WERI-Rb-1 (cell line): ENCODE measurements at places on chromosomes 5 and 9.

GRCh38 chr5:159639590-159639989, 276.7 kb upstream of the ADRA1B start:
- no peak for DNase-seq

DNA sequence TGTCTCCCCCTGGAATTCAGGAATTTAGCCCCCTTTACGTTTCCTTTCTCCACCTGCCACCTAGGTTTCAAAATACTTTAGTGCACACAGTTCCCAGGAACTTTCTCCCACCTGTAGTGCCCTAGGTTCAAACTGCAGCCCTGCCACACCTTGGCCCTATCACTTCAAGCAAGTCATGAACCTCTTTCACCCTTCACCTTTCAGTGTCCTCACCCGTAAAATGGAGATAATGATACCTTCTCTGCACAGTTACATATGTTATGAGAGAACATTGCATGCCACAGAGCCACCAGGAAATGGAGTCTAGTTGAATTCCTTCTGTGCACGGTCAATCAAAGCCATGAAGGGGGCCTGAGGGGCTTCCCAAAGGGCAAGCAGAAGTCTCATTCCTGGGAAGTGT, 9.8 kb upstream of the EEIG1 start:
- no peak for DNase-seq

- DNase-seq, result peak; percentile 70
These were observed 269.8 kb downstream of the GADD45G start for GRCh38 chr9:89874351-89875321.

GRCh38 chr5:67814569-67815311, 400.8 kb upstream of the PIK3R1 start:
- no peak for DNase-seq

- no peak for DNase-seq
These were observed 4.0 kb downstream of the TRAF1 start for GRCh38 chr9:120922404-120923195.

DNA sequence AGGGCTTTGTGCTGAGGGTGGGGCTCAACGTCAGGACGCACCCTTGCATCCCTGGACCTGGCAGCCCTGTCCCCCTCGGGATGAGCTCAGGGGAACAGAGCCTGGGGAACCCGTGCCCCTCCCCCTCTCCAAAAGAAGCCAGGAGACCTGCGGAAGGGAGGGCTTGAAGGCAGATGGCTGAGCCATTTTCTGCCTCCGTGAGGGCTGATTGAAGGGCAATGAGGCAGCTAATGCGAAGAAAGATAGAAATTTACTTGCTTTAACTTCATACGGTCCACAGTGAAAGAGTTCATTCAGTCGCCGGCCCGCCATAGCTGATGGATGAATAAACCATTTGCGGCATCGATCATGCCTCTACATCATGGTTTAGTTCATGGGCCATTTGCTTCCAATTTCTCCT, 28.8 kb downstream of the ASS1 start:
- DNase-seq, result no peak

GRCh38 chr5:179316982-179317381, 28.3 kb downstream of the ADAMTS2 start:
- DNase-seq, result no peak

DNA sequence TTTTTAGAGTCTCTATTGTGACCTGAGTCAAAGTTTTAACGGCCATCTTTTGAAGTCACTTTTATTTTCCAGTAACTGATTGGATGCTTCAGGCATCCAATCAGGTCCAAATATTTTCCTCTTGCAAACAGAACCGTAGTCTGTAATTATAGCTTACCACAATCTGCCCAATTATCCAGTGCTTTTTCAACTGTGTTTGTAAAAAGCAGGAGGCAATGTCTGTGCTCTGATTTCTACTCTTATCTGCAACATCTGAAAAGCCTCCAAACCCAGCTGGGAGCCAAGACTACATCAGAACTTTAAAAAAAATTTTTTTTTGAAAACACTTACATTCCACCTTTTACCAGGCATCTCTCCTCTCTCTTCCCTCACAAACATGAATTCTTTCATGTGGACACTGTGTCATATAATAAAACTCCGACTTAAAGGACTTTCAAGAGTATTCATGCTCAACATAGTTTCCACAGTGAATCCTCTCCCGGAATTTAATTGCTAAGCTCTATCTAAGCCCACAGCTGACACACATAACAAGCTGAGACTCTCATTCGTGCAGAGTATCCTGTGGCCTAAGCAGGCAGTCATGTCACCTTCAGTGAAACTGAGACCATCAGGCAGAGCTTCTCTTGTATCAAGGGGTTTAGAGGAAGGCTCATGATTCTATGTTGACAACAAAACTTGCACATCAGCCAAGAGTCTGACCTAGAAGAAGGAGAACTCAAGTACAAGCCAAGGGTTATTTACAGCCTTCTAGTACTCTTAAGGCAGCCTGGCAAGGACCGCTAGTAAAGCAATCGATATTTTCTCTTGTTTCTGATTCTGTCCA, 272.7 kb downstream of the TLE1 start:
- DNase-seq, result no peak

DNA sequence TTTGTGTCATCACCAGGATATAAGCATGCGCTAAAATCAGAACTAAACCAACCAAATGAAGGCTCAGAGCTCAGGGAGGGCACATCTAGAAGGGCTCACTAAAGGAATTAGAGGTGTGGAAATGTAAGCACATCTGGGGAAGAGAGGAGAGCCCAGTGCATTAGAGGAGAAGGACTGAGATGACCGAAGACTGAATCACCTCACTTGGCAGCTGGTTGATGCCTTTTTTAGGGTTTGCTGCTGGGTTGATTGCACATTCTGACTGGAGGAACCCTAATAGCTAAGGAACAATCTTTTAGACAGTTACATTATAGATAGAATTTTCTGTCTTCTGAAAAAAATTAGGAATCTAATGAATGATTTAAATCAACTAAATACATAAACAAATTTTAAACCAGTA, 8.2 kb upstream of the IFNA21 start:
- no peak for DNase-seq

DNA sequence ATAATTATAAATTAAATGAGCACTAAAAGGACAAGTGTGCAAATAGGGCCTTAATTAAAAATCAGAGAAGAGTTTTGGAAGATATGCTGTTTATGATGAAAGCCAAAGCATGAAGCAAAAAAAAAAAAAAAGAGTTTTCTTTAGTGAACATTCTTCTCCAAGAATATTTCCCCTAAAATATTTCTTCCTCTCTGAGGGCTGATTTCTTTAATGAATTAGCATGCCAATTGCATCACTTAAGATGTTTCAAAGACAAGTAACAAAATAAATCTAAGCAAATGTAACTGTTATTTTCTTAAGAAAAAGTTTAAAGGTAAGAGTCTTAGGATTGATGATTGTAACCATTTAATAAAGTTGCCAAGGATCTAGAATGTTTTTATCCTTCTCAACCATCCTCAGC, 81.6 kb upstream of the MPDZ start:
- no peak for DNase-seq

DNA sequence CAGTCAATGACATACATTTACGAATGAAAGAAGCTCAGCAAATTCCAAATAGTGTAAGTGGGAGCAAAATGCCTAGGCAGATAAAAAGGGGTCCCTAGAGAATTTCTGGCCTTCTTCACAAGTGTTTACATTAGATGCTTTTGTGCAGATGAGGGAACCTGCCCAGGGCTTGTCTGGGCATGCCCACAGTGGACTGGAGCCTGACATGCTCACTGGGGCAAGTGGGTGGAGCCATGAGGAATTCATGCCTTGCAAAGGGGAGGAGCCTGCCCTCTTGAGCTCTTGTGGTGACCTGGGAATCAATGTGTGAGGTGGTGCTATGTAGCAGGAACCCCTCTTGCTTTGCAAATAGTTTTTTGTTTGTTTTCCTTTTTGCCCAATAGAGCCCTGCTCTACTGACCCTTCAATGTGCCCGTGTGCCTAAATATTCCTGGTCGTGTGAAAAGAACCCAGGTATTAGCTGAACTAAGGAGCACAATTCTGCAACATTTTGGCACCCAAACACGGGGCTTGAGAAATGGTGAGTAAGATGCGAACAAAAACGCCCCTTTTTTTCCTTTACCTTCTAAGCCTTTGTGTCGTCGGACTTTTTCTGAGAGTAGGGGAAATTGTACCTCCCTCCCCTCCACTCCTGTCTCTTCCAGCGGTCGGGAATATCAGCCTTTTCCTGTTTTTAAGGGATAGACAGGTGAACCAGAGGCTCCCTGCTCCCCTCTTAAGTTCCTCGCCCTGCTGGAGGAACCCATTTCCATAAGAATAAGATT, 433.8 kb upstream of the CDH9 start:
- peak; percentile 30 for DNase-seq

GRCh38 chr9:109459423-109459822, 38.7 kb downstream of the PTPN3 start:
- DNase-seq, result no peak

GRCh38 chr5:108556441-108557145, 174.7 kb upstream of the FBXL17 start:
- no peak for DNase-seq

DNA sequence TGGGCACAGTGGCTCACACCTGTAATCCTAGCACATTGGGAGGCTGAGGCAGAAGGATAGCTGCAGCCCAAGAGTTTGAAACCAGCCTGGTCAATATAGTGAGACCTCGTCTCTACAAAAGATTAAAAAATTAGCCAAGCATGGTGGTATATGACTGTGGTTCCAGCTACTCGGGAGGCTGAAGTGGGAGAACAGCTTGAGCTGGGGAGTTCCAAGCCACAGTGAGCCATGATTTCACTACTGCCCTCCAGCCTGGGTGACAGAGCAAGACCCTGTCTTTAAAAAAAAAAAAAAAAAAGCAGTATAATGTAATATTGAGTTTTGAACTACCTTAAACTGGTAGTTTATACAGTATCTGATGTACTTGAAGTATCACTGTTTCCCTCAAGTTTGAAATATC, 358.4 kb downstream of the EBF1 start:
- no peak for DNase-seq

DNA sequence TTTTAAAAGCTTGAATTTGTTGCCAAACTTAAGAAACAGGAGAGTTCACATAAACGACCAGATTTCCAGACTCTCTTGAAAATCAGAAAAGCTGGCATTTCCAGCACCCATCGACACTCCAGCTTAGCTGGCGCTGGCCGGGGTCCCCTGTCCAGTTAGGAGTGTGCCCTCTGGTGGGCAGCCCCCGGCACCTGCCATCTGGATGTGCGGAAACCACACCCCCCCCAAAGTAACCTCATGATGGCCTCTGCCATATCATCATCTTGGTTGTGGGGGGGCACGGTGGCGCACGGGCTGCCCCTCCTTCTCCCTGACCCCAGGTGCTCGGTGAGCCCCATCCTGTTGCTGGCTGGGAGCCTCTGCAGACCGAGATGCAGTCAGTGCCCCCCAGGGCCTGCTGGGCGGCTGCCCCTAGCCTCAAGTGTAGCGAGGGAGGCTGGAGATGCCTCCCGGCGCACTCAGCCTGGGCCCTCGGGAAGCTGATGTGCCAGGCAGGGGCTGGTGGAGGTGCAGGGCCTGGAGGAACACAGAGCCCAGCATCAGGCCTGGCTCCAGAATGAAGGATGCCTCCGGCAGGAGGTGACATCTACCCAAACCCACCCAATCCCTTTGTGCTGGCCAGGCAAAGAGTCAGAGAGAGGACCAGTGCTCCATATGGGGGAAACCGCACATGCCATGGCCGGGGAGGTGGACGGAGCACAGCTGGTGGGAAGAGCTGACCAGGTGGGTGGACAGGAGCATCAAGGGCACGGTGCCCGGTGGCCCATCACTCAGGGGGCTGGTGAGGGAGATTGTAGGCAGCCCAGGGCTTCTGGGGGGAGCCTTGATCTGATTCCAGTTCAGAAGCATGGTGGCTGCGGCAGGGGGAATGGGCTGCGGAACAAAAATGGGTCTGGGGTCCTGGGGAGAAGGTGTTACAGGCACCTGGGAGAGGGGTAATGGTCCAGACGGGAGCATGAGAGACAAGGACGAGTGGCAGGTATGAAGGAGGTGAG, 70.6 kb downstream of the ADAMTS2 start:
- no peak for DNase-seq

DNA sequence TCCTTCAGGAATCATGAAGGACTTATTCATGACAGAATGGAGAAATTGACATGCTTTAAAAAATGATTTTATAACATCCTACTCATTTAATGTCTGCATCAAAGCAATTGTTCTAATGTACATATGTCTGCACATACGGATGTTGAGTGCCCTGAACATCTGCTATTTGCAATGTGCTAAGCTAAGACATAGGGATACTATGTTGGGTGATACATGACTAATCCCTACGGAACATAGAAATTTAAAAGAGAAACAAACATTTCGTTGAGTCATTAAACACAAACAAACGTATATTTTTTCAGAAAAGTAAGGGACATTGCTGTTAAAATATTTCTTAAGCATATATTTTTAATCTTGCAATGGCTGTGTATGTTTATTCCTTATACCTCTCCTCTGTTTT, 686.5 kb upstream of the ADAMTS16 start:
- no peak for DNase-seq

- DNase-seq, result no peak
These were observed 55.4 kb downstream of the ARHGAP26 start for GRCh38 chr5:142825378-142826089.

GRCh38 chr9:136835932-136836904, 6.1 kb upstream of the AJM1 start:
- no peak for DNase-seq

- DNase-seq, result no peak
These were observed 560.6 kb downstream of the PTPRD start for GRCh38 chr9:10052181-10052580.

- no peak for DNase-seq
These were observed 13.6 kb upstream of the ERMP1 start for GRCh38 chr9:5846501-5846921.

- DNase-seq, result peak; percentile 56
These were observed 212.5 kb downstream of the GADD45G start for GRCh38 chr9:89817151-89817950.

- DNase-seq, result no peak
These were observed 17.9 kb downstream of the PRLR start for GRCh38 chr5:35212122-35212982.

DNA sequence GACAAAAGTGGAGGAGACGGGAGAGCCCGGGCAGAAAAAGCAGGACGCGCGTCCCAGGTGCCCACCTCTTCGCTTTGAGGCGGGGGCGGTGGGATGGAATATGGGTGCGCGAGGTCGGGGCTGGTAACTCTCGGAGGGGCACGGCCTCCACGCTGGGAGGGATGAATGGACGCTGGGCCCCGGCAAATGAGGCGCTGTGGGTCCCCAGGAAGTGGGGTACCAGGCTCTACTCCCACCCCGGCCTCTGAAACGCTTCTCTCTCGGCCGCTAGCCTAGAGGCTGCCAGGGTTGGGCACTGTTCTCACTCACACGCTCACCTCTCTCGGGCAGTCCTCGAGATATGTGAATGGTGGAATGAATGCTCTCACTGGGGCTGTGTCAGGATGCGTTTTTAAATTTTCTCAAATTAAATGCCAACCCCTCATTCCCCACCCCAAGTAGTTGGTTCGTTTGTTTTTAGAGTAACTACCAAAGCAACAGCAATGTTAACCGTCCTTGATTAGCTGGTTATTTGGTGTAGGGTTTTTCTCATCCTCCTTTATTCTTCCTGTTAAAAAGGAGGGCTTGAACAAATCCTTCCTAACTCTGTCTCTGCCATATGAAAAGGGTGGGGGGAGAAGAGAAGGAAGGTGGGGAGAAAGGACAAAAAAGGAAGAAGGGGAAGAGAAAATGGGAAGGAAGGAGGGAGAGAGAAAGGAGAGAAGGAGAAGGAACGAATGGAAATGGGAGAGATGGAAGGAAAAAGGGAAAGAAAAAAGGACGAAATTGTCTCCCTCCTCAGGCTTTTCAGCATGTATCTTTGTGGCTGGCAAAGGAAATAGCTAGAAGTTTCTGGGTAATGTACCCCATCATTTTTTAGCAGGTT, 1.3 kb upstream of the EBF1 start:
- DNase-seq, result no peak

- DNase-seq, result no peak
These were observed 311.2 kb downstream of the TRIM32 start for GRCh38 chr9:116998305-116998704.

- DNase-seq, result no peak
These were observed at the start of gene SLC45A2 for GRCh38 chr5:33984671-33985124. SLC45A2 (minus strand) TSS chr5:33984693; CDS start chr5:33984583, 110 bp downstream.
